ENCODE measurements at places on chromosomes 11 and 22. TPM values are rescaled to one million over a fixed set of nuclear protein-coding genes. Genes with fewer than 3 reads are reported as not detected.

TRIM49 gene
- total RNA-seq, result not detected

KRTAP5-10 gene
- total RNA-seq, result not detected

DNA sequence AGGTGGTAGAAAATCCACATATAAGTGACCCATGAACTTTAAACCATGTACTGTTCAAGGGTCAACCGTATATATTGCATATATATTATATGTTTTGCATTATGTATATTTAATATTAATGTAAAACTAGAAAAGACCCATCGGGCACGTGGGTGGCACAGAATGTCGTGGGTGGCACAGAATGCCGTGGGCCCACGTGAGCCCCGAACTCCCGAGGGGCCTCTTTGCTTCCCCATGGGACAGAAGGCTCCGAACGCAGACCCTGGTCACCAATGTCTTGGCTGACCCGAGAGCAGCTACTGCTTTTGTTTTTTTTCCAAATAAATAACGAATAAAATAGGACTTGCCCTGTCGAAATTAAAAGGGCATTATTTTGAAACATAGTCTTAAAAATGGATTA lies 415.4 kb downstream of the BRD1 start:
- no peak for DNase-seq

DNA sequence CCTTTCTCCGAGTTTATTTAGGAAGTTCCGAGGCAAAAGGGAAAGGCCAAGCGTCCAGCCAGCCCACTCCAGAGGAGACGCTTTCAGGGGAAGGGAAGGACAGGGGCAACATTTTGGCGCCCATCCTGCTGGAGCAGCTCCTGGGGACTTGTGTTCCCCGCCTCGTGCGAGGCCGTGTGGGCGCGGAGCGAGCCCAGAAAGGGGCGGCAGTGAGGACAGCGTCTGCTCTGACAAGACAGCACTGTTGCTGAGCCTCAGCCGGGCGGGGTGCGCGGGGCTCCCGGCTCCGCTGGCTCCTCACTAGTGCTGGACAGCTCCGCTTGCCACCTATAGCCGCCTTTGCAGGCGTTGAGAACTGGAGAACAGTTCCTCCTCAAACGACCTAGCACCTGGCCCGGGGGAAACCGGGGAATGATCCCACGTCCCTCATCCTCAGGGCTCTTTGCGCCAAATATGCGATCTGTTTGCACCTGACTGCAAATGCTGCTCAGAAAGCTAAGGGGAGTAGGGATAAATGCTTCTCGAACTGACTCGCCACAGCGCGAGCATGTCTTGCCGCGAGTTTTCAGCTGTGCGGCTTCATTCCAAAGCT lies 722 bp upstream of the GUCY1A2 start:
- DNase-seq, result no peak

DNA sequence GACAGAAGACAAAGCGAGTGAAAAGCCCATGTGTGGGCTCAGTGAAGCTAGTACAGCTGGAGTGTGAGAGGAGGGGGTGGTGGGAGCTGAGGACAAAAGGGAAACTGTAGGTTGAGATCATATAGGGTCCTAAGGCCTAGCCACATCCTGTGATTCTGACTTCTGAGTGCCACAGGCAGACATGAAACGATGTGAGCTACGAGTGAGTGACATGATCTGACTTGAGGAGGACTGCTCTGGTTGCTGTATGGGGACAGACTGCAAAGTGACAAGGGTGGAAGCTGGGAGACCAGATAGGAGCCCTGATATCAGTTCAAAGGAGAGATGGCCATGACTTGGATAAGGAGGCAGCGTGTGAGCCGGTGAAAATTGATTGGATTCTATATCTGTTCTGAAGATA lies 85.4 kb downstream of the MICAL2 start:
- DNase-seq, result no peak

DNA sequence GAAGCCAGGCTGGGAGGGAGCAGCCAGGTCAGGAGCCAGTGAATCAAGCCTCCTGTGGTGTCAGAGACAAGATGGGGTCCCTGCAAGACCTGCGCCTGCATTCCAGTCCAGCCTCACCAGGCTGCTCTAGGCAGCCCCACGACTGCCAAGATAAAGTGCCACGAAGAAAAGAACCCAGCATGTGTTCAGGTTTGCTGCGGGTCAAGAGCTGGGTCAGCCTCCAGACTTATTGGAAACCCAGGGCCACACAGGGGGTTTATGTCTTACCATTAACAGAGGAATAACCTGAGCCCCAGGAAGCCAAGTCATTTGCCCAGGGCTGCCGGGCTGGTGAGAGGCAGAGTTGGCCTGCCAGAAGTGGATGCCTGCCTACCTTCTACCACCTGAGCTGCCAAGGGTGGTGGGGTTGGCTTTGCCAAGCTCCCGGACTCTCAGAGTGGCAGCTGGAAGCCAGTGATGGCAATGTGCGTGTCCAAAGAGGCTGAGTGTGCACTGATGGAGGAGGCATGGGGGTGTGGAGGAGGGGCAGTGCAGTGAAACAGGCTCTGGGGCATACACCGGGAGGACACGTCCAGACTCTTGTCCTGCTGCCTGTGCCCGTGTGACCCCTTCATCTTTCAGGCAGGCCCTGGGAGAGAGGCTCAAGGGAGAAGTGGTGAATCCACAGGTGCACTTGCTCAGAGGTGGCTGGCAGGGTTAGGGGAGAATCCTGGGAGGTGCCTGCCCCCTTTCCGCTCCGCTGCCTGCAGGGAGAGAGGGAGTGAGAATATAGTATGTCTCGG lies 1.7 kb downstream of the RASD2 start:
- no peak for DNase-seq

DNA sequence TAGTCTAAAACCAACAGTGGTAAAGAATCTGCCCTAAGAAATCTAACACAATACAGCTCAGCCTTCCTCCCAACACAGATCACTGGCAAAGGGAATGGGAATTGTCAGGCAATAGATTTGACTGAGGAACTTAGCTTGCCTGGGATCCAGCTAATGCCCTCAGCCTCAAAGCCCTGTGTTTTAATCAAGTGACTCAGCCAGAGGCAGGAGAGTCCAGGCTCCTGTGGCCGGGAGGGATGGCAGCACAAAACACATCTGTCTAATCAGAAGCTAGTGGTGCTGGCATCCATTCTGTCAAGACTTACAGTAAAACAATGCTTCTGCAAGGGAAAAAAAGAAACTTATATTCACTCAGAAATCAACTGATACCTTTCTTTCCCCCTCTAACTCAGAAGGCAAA lies 5.6 kb downstream of the SYTL2 start:
- DNase-seq, result no peak

DNA sequence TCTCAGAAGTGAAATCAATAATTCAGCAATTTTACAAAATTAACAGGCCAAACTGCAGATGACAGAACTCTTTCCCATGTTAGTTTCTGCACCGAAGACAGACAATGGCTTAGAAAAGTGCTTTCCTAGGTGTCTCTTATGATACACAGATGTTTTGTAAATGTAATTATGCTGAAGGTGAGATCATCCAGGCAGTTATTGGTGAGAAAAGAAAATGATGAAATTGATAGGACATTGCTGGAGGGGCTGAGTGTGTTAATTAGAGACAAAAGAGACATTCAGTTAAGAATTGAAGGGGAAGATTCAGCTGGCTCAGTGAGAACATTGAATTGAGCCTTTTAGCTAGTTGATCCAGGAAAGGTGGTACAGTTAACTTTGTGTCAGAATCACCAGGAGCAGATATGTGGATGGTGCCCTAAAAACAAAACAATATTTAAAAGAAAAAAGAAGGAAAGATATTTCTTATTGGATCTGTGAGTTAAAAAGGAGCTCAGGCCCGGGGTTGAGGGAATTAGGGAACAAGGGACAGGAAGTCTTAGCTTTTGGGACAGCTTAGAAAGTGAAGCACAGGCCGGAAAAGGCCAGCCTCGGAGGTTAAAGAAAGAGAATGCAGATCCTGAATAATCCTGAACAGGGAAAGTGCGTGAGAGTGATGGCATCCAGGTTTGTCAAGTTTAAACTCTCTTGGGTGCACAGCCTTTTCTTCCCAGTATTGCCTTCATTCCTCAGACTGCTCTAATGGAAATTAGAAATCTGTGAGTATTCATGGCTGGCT lies 16.9 kb downstream of the ARHGAP42 start:
- no peak for DNase-seq

- no peak for DNase-seq
Observed at GRCh38 chr11:31262761-31263160, 106.8 kb downstream of the DCDC1 start.

Data from gastrocnemius medialis (tissue), 4 donors.